ENCODE measurements at places on chromosomes 13 and 19. TPM values are rescaled to one million over a fixed set of nuclear protein-coding genes. Genes with fewer than 3 reads are reported as not detected.

The ATP12A gene
- not detected for total RNA-seq

The MARCHF2 gene
- total RNA-seq = 62.3 TPM

The TNFAIP8L1 gene
- 2.0 TPM for total RNA-seq

The ATP1A3 gene
- 0.15 TPM for total RNA-seq

The SIGLEC8 gene
- total RNA-seq = not detected

The POSTN gene
- total RNA-seq = 176 TPM

The ADGRE3 gene
- total RNA-seq = not detected

The FAM83E gene
- total RNA-seq = 0.33 TPM

The ZNF625 gene
- 14.5 TPM for total RNA-seq

The KLK11 gene
- not detected for total RNA-seq

The HCST gene
- total RNA-seq = 0.87 TPM

The CLC gene
- not detected for total RNA-seq

The CERS1 gene
- total RNA-seq = 0.29 TPM

The LILRB1 gene
- total RNA-seq = not detected

Data from smooth muscle cell of trachea (primary cell).